ENCODE measurements at places on chromosomes 3 and 15. TPM values are rescaled to one million over a fixed set of nuclear protein-coding genes. Genes with fewer than 3 reads are reported as not detected.

Gene RBMS3
- total RNA-seq = 117 TPM

Gene GOLGA6A
- not detected for total RNA-seq

Gene DYNLT2B
- 12.7 TPM for total RNA-seq

Gene MYO5A
- 15.1 TPM for total RNA-seq

Gene OR5K2
- not detected for total RNA-seq

Gene TRAIP
- 3.2 TPM for total RNA-seq

Gene CD86
- total RNA-seq = 11.5 TPM

Gene P3H2
- total RNA-seq = 59.9 TPM

Gene NR1I2
- 0.23 TPM for total RNA-seq

Gene FANCD2
- total RNA-seq = 5.8 TPM

Gene APEH
- 119 TPM for total RNA-seq

Gene WNT5A
- 22.2 TPM for total RNA-seq

Gene CYP8B1
- total RNA-seq = 0.09 TPM

Gene PRRT3
- total RNA-seq = 2.1 TPM

Gene NPAP1
- total RNA-seq = 0.34 TPM

Gene CACNA2D3
- total RNA-seq = 1.1 TPM

Gene CHRD
- total RNA-seq = 6.7 TPM

Gene SCAANT1
- not detected for total RNA-seq

Gene IL17RE
- 11.3 TPM for total RNA-seq
